ENCODE measurements at places on chromosomes 7 and 10. TPM values are rescaled to one million over a fixed set of nuclear protein-coding genes. Genes with fewer than 3 reads are reported as not detected.

- DNase-seq = no peak
These were observed 13.3 kb upstream of the PRDX3 start for GRCh38 chr10:119191881-119192280.

GRCh38 chr10:70575486-70575873 is 27.1 kb downstream of the PRF1 start:
- no peak for DNase-seq

GRCh38 chr7:22601003-22601402 is 101.0 kb upstream of the STEAP1B start:
- DNase-seq = no peak

- no peak for DNase-seq
These were observed 333.8 kb upstream of the AKR1E2 start for GRCh38 chr10:4492202-4492601.

- no peak for DNase-seq
These were observed 96.3 kb upstream of the DDC start for GRCh38 chr7:50661345-50662040.

- no peak for DNase-seq
These were observed 19.6 kb downstream of the KNDC1 start for GRCh38 chr10:133179651-133180050.

- DNase-seq = no peak
These were observed 64.8 kb upstream of the PAPSS2 start for GRCh38 chr10:87594864-87595263.

RPEL1 gene
- polyA plus RNA-seq = not detected

SKIDA1 gene
- polyA plus RNA-seq = 0.60 TPM

SPDYE16 gene
- not detected for polyA plus RNA-seq

ARL4A gene
- polyA plus RNA-seq = 3.3 TPM
